Activated naive CD8-positive, alpha-beta T cell treated with anti-CD3 and anti-CD28 coated beads, Interleukin-2, amount 10 ng/mL, durations not matched to agents 7 days and 5 days (primary cell): ENCODE measurements at places on chromosomes 12 and 14. TPM values are rescaled to one million over a fixed set of nuclear protein-coding genes. Genes with fewer than 3 reads are reported as not detected.

DNA sequence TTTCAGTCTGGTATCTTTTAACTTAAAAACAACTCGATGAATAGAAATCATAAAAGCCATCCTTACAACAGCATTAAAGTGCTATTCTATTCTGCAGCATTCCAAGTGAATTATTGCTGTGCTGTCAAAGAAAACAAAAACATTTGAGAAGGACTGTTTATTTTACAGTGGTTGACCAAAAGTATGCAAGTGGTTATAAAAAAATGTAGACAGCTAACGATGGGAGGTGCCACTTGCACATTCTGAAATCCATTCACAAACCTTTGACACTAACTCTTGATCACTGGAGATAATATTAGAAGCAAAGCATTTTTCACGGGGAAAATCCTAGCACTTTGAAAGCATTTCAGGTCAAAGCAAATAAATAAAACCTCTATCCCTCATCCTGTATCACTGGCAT lies 55.6 kb downstream of the HMGA2 start:
- peaks cover 49% of the 10 kb centered on the region for H3K27me3 ChIP-seq
- DNase-seq: no peak
- H3K27ac ChIP-seq: no peak overlapping the region
- no peak overlapping the region for H3K4me3 ChIP-seq
- H3K4me1 ChIP-seq: no peaks in the 10 kb centered on the region

LRP1-AS gene
- not detected for total RNA-seq

TAS2R7 gene
- total RNA-seq: not detected

DNA sequence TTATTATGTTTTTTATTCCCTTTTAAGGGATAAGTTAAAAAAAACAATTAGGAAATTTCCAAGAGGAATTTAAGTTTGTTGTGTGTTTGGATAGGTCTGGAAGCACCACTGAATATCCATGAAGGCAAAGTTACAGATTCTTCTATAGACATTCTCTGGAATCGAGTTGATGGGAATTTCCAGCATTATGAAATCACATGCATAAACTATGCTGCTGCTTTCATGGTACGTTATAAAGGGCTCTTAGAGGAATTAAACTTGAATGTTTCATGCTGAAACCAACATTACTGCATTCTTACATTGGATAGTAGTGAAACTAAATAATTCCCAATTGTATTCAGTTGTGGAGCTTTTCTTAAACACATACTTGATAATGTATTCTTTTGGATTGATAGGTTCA lies 21.5 kb upstream of the PTPRQ start:
- no peak for DNase-seq
- H3K27me3 ChIP-seq: no peaks in the 10 kb centered on the region
- H3K4me1 ChIP-seq: no peaks in the 10 kb centered on the region
- H3K27ac ChIP-seq: no peak overlapping the region

DNA sequence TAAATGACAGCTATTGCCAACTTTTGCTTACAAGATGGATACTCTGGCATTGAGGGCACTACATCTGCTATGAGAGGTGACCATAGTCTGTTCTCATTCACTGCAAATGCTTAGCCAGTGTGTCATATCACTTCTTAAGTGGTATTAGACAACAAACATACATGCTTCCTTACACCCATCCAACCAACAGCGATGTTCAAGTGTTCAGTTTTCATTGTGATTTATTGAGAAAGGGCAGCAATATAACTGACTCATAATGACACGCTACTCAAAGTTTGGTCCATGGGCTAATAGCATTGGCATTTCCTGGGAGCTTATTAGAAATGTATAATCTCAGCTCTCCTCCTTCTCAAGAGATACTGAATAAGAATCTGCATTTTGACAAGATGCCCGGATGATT lies 181.7 kb downstream of the NPAS3 start:
- H3K27me3 ChIP-seq: no peaks in the 10 kb centered on the region
- no peak overlapping the region for H3K4me3 ChIP-seq
- DNase-seq: no peak
- H3K4me1 ChIP-seq: no peaks in the 10 kb centered on the region

- H3K36me3 ChIP-seq: no peaks in the 10 kb centered on the region
- H3K27ac ChIP-seq: no peak overlapping the region
- no peak for DNase-seq
Measured at GRCh38 chr14:90107789-90108188, 46.0 kb downstream of the KCNK13 start.

ARHGDIB gene
- total RNA-seq: 1,244 TPM

- no peak overlapping the region for H3K4me3 ChIP-seq
- no peak for DNase-seq
- H3K27ac ChIP-seq: no peak overlapping the region
- H3K36me3 ChIP-seq: peaks cover 16% of the 10 kb centered on the region
- no peaks in the 10 kb centered on the region for H3K27me3 ChIP-seq
- peaks cover 27% of the 10 kb centered on the region for H3K4me1 ChIP-seq
Measured at GRCh38 chr12:31750747-31751039, 21.9 kb upstream of the AMN1 start.

GRCh38 chr14:78592616-78593219 lies 422.5 kb downstream of the NRXN3 start:
- H3K27ac ChIP-seq: no peak overlapping the region
- H3K4me3 ChIP-seq: no peak overlapping the region
- DNase-seq: no peak

GRCh38 chr14:69432364-69432763 lies 33.9 kb downstream of the SLC39A9 start:
- no peak overlapping the region for H3K4me3 ChIP-seq
- H3K27me3 ChIP-seq: no peaks in the 10 kb centered on the region
- DNase-seq: no peak
- H3K4me1 ChIP-seq: peaks cover 3% of the 10 kb centered on the region
- H3K27ac ChIP-seq: no peak overlapping the region

- no peaks in the 10 kb centered on the region for H3K4me1 ChIP-seq
- H3K36me3 ChIP-seq: no peaks in the 10 kb centered on the region
- no peak for DNase-seq
- H3K27me3 ChIP-seq: no peaks in the 10 kb centered on the region
- H3K27ac ChIP-seq: no peak overlapping the region
Measured at GRCh38 chr14:38731962-38732361, 371.1 kb downstream of the SEC23A start.

DNA sequence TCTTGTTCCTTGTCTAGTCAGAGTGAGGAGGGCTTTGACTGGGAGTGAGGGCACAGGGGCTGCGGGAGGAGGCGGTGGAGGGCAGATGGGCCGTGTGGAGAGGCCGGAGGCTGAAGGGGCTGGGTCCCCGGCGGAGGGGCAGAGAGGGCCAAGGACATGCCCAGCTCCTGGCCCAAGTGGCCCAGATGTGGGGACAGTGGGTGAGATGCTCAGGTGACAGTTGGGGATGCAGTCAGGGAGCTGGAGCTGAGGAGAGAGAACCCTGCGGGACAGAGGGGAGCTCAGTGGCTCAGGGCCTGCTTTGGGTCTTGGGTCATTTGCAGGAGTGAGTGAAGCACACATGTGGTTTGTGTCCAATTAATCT lies 26.5 kb upstream of the PLD4 start:
- peaks cover 1% of the 10 kb centered on the region for H3K4me1 ChIP-seq
- H3K27ac ChIP-seq: no peak overlapping the region
- no peaks in the 10 kb centered on the region for H3K36me3 ChIP-seq
- no peak for DNase-seq
- H3K27me3 ChIP-seq: peaks cover 25% of the 10 kb centered on the region
- H3K4me3 ChIP-seq: no peak overlapping the region
